NCI-H69 (cell line): ENCODE measurements at places on chromosomes 2 and 18.
A peak's percentile ranks its signal among the peaks of the same experiment; 100 is the strongest.

GRCh38 chr2:196131949-196132925, 39.1 kb downstream of the STK17B start:
- DNase-seq = peak; percentile 52

DNA sequence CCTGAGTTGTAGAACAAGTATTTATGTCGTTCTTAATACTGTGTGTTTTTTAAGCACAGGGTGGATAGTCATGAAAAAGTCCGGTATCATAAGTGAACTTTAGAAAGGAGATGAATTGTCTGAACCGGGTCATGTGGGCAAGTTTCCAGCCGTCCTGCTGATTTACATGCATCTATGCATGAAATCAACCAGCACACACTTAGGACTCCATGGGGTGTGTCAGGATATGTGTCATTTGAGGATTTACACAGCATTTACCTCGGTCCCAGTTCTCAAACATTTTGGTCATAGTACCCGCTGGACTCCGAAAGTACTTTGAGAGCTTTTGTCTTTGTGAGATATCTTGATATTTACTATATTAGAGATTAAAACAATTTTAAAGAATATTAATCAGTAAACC, 47.5 kb upstream of the TWSG1 start:
- DNase-seq = peak; percentile 76

GRCh38 chr2:216004697-216005283, 8.6 kb downstream of the MREG start:
- no peak for DNase-seq

GRCh38 chr2:237011206-237011795, 74.4 kb upstream of the COPS8 start:
- DNase-seq = no peak

DNA sequence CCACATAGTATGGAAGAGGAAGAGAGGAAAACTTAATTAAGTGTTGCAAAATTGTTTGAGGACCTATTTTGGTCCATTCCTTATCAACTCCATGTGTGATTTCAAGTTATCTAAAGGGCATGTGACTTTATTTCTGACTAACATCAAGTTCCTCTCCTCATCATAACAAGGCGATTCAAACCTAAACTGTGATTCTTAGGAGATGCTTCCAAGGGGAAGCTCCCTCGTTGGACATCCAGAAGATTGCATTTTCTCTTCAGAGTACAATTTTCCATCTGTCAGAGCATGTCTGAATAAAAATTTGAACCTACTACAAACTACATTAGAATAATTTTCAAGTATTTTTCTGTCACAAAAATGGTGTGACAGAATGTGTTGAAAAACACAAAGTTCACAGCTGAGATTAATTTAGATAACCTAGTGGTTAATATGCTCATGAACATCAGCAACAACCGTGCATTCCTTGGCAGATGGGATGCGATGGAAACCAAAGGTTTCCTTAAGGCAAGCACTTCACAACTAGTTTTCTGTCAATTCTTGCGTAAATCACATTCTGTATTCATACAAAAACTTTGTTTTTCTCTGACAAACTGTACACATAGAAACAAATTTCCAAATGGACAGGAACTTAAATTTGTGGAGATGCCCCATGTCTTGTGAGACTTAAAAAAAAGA, 4.2 kb downstream of the SFT2D3 start:
- no peak for DNase-seq

DNA sequence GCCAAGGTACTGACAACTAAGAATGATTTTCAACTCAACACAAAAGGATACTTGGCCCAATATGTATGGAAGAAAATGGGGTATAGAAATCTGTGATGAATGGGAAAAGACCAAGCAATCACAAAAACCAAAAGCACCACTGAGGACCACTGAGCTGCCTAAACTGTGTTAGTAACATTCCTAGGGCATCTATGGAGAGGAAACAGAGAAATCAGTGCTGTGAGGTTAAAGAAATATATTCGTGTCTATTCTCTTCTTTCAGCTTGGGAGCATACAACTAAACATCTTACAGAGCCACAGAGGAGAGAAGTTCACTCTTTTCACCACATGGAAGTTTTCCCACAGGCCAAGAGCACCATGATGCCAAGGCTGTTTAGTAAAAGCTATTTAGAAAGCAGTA, 47.3 kb upstream of the CALCRL start:
- no peak for DNase-seq

DNA sequence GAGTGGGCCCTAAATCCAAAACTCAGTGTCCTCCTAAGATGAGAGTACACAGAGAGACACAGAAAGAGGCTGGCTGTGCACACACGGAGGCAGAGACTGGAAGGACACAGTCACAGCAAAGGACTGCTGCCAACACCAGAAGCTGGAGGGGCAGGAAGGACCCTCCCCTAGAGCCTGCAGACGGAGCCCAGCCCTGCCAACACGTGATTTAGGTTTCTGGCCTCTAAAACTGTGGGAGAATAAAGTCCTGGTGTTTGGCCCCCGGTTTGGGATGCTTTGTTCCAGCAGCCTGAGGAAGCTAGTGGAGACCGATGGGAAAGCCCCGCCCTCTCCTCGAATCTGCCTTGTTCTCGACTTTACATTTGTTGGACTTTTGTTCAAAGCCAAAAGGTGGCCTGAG, 10.6 kb downstream of the CNDP1 start:
- DNase-seq = peak; percentile 78

DNA sequence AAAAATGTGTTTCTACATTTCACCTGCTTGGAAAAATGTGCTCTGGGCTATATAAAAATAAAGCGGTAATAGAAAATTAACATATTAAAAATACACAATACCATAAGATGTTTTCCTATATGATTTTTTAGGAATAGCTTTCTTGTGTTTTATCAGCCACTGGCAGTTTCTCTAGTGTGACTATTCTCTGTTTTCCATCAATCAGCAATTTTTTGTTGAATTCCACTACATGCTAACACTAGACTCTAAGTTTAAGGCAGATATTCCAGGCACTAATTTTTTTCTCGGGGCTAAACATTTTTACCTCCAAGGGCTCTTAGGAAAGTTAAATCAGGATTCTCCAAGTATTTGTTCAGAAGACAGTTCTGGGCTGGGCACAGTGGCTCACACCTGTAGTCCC, 140.5 kb downstream of the SPHKAP start:
- DNase-seq = no peak

- no peak for DNase-seq
Observed at GRCh38 chr2:85318222-85319074, 9.3 kb downstream of the TGOLN2 start.

GRCh38 chr2:140657657-140658056, 1473.2 kb downstream of the LRP1B start:
- DNase-seq = peak; percentile 64

- DNase-seq = peak; percentile 87
Observed at GRCh38 chr2:58042486-58042970, 4.1 kb upstream of the VRK2 start.

- DNase-seq = no peak
Observed at GRCh38 chr2:14301331-14301730, 331.2 kb upstream of the LRATD1 start.

DNA sequence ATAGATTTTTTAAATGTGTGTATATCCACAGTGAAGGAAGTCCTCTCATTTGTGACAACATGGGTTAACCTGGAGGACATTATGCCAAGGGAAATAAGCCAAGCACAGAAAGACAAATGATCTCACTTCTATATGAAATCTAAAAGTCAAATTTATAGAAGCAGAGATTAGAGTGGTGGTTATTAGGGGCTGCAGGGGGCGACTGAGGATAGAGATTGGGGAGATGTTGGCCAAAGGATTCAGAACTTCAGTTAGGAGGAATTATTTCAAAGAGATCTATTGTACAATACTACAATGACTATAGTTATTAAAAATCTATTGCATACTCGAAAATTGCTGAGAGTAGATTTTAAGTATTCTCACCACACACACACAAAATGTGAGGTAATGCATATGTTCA, 252.4 kb upstream of the SLC39A10 start:
- DNase-seq = no peak

- DNase-seq = no peak
Observed at GRCh38 chr2:67752199-67752598, 310.6 kb downstream of the C1D start.

GRCh38 chr2:218880102-218880858, at the start of gene WNT10A:
TSS of gene WNT10A (plus strand) at chr2:218880852. CDS start at chr2:218880996, 144 bp downstream.
- DNase-seq = peak; percentile 79

DNA sequence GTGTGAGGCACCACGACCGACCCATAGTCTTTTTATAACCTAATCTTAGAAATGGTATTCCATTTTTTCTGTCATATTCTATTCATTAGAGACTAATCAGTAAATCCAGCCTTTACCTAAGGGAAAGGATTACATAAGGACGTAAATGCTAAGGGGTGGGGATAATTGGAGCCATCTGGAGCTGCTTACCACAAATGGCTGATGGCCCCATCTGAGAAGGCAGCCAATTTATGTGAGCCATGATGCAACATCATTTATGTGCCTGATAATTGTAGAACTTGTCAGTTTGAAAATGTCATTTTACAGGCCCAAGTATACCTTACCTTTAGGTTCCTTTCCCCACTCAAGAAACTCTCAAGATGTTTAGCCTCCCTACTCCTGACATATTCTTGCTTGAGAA, 44.0 kb downstream of the ARHGEF33 start:
- peak; percentile 58 for DNase-seq

GRCh38 chr2:216603010-216603883, 30.0 kb upstream of the IGFBP2 start:
- DNase-seq = peak; percentile 90

DNA sequence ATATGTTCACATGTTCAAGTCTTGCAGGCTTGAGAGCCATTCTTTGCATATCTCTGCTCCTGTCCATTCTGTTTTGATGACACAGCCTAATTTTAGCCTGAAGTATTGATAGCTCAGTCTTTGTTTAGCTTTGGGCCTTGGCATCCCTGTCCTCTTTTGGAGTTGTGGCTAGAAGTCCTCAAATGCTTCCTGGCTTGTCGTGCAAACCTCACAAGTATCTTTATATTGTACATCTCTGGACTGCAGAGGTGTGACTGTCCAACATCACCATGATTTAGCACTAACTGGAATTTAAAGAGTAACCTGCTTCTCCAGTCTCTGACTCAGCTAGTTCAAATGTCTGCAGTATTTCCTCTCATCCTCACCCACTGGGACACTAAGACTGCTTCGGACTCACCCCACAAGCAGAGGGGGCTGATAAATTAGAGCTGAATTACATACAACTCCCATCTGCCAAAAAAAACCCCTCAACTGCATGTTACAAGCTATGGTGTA, 11.7 kb downstream of the PFN4 start:
- no peak for DNase-seq

- DNase-seq = peak; percentile 13
Observed at GRCh38 chr2:118846442-118846952, 951 bp downstream of the EN1 start.

- no peak for DNase-seq
Observed at GRCh38 chr18:59460072-59460420, 101.0 kb upstream of the LMAN1 start.

DNA sequence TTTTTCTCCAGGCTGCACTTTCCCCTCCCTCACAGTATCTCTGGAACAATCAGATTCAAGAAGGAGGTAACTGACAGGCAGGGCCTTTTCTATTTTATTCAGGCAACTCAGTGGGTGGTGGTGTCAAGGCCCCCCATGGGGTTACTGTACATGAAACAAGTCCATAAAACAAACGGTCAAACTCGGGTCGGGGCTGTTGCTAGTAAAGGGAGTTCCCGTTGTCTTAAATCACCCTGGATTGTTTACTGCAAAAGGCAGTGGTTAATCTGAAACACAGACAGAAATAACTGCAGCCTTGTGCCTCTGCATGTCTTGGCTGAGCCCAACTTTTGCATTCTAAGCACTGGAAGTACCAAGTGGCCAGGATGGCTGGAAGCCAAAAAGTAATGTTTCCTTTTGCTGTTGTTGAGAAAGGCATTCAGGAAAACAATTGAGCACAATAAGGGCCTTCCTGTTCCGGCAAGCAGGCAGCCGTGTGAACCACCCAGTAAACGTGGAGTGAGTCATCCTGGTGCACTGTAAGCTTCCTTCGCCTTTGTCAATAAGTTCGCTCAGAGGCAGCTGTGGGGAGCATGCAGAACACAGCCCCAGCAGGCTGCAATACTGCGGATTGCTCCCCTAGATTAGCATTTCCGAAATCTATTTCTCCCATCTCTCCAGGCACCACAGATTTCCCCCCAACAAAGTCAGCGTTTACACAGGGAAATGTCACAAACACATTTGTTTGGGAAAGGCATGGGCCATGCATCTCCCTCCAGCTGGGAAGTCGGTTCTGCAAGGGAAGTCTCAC, 149.6 kb downstream of the IRS1 start:
- peak; percentile 89 for DNase-seq

GRCh38 chr2:102442967-102443828, 20.2 kb downstream of the IL18RAP start:
- DNase-seq = no peak

GRCh38 chr18:57437766-57438671, 2.8 kb downstream of the ONECUT2 start:
- peak; percentile 99 for DNase-seq

- DNase-seq = no peak
Observed at GRCh38 chr2:83386549-83386948, 1072.5 kb downstream of the SUCLG1 start.

- DNase-seq = peak; percentile 15
Observed at GRCh38 chr2:157894694-157895435, 18.7 kb upstream of the ACVR1 start.

DNA sequence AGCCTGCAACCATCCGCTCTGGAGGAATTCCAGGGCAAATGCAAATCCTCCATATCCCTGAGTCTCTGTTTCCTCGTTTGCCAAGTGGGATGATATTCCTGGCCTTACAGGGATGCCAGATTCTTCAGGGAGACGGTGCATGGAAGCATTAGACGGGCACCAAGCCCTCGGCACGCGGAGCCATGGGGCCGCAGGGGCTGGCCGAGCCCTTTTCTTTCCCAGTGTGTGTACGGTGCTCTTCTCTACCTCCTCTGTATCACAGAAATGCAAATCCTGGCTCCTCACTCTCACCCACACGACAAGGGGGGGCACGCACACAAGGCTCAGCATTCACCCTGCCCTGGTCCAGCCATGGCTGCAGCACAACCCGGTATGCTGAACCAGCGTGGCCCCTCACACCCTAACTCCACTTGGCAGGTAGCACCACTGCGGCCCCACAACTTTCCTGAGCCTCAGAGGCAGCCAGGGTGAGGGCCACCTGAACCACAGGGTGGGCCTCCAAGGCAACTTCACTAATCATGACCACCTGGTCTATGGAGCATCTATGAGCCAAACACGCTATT, 64.1 kb upstream of the SALL3 start:
- no peak for DNase-seq
